SK-N-MC (cell line): ENCODE measurements at places on chromosomes 4 and X.

GRCh38 chr4:52195869-52196268 is 144.8 kb downstream of the SPATA18 start:
- DNase-seq: no peak

- DNase-seq: no peak
These were observed 16.8 kb downstream of the MUC7 start for GRCh38 chr4:70488748-70489147.

DNA sequence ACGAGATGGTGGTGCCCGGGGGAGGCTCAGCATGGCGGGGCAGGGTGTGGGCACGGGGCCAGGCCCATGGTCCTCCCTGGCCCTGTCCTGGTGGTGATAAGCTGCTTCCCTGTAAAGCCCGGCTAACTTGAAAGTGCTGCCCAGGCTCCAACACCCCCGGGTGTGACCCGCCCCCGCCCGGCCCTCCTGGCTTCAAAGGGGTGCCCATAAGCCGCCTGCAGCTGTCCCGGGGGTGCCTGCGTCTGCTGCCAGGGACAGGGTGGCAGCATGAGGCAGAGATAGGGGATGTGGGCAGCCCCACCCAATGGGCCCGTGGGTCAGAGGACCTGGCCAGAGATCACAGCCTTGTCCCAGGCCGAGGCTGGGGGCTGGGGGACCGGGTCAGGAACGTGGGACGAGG is 18.1 kb downstream of the FGFRL1 start:
- no peak for DNase-seq

DNA sequence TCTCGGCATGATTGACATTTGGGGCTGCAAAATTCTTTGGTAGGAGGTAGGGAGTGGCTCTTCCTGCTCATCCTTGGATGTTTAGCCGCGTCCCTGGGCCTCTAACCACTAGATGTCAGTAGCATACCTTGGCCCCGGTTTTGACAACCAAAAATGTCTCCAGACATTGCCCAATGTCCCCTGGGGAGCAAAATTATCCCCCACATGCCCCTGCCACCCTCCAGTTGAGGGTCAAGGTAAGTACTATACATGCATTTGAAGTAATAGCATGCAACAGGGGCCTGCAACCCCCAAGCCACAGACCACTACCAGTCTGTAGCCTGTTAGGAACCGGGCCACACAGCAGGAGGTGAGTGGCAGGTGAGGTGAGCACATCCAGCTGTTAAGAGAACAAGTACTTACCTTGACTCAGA is 17.6 kb upstream of the KIAA1210 start:
- no peak for DNase-seq

DNA sequence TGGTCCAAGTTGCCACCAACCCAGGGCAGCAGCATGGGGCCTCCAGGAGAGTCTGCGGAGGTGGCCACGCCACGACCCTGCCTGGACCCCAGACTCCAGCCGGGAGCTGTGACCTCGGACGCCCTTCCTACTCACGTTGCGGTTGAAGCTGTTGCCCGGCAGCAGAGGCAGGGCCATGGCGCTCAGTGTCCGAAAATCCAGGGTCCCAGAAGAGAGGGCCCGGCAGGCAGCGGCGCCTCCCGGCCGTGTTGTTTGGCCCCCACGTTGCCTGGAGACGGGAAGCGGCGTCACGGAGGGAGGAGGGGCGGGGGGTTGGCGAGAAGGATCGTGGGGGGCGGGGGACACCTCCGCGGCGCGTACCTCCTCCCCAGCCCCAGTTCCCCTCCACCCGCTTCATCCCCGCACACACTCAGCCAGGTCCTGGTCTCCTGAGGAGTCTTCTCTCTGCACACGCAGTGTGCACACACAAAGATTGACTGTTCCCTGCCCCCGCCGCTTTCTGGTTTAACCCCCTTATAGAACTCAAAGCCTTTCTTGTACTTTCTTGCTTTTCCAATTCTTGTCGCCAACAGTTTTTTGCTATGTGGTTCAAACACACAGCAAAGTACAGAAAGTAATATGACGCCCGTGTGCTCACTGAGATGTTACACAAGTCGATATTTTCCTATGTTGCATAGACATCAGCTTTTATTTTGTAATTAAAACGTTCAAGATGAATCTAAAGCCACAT is at the start of gene EFHC2:
TSS of gene EFHC2 (minus strand) at position 261 of the 730 bp plus-strand sequence. CDS start at position 177, 84 bp downstream.
- DNase-seq: no peak

DNA sequence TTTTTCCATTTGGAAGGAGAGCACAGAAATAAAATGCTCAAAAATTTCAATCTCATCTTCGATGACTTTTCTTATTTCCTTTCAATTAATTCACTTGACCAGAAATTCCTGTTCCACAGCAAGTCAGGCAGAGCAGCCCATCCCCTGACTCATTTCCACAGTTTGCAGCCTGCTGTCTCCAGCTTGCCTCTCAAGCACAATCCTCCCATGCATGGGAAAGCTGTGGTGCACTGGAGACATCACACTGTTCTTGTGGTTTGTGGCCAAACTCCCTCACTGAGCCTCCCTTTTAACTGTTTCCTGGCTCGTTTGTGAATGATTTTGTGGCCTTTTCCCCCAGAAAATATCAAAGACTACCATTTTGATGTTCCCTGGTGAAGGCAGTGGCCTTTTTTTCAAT is 114.0 kb upstream of the ENPEP start:
- peak; percentile 85 for DNase-seq

GRCh38 chrX:99078301-99078700 is 1331.8 kb downstream of the PCDH19 start:
- DNase-seq: no peak

- DNase-seq: no peak
These were observed 7.9 kb upstream of the CHRDL1 start for GRCh38 chrX:110803506-110803905.

GRCh38 chr4:80740375-80740774 is 290.1 kb upstream of the BMP3 start:
- no peak for DNase-seq

DNA sequence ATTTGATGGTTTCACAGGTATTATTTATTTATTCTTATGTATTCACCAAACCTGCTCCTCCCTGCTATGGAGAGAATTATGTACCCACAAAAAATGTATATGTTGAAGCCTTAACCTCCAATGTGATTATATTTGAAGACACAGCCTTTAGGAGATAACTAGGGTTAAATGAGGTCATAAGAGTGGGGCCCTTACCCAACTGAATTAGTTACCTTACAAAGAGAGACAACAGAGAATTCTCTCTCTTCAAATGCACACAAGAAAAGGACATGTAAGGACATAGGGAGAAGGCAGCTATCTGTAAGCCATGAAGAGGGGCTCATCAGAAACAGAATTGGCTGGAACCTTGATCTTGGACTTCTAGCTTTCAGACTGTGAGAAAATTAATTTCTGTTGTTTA is 44.0 kb downstream of the ZGRF1 start:
- no peak for DNase-seq

- DNase-seq: no peak
These were observed 213 bp downstream of the NFKB1 start for GRCh38 chr4:102501447-102501696.

GRCh38 chrX:149286940-149287349 is 218.2 kb downstream of the IDS start:
- DNase-seq: peak; percentile 6

GRCh38 chr4:76087007-76087769 is 12.7 kb downstream of the ART3 start:
- no peak for DNase-seq

DNA sequence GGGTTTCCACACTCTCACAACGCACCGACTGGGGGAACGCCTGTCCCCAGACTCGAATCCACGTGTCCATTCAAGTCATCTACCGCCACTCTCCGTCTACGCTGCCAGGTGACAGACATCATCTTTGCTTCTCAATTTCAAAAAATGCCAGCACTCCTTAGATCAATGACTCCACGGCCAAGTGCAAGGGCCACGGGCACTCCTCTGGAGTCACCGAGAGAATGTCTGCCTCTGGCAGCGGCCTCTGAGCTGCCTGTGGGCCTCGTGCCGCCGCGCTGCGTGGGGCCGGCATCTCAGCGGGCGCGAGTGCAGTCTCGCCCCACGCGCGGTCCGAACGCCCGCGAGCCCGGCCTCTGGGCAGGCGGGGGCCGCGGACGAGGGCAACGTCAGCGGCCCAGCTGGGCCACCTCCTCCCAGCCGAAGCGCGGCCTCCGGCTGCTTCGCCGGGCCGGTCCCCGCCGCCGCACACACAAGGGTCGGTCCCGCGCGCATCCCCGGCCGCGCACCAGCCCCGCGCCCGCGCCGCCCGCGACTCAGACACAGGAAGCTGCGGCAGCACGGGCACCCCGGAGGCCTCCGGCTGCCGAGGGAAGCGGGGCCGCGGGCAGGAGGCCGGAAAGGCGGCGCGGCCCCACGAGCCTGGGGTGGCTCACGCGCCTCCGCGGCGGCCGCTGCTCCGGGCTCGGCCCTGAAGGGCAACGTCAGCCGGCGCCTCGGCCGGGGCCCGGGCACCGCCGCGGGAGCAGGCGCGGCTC is 450 bp downstream of the ACSL1 start:
- DNase-seq: no peak

GRCh38 chrX:115940348-115940747 is 230.2 kb upstream of the AGTR2 start:
- no peak for DNase-seq

DNA sequence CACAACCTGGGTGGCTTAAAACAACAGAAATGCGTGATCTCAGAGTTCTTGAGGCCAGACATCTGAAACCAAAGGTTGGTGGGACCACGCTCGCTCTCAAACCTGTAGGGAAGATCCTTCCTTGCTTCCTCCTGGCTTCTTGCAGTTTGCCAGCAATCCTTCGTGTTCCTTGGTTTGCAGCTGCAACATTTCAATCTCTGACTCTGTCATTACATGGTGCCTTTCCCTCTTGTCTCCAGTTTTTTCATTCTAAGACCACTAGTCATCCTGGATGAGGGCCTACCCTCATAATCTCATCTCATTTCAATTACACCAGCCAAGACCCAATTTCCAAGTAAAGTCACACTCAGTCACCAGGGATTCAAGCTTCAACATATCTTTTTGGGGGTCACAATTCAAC is 388.0 kb downstream of the GPM6A start:
- DNase-seq: no peak

- no peak for DNase-seq
These were observed 179.9 kb downstream of the KCNIP4 start for GRCh38 chr4:21768349-21769310.

GRCh38 chr4:126838941-126839679 is 793.6 kb upstream of the INTU start:
- no peak for DNase-seq

DNA sequence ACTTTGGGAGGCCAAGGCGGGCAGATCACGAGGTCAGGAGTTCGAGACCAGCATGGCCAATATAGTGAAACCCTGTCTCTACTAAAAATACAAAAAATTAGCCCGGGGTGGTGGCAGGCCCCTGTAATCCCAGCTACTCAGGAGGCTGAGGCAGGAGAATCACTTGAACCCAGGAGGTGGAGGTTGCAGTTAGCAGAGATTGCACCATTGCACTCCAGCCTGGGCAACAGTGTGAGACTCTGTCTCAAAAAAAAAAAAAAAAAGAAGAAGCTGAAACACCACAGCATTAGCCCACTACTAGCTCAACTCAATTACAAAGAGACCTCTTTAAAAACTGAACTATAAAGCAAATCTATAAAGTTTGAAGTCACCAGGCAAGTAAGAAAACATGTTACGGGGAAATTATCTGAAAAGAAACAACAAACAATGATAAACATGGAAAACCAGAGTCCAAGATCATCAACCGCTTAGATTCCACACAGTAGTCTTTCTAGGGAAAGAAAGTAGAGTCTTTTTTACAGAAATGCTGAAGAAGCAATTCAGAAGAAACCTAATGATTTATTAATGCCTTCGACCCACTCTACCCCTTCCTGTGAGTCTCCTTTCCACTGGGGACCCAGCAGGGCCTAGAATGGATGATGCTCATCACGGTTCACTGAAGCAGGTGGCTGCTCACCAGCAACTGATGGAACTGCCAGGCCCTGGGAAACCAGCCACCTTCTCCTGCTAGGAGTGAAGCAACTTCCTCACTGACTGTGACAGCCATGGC is 6.6 kb downstream of the SAT1 start:
- DNase-seq: no peak

DNA sequence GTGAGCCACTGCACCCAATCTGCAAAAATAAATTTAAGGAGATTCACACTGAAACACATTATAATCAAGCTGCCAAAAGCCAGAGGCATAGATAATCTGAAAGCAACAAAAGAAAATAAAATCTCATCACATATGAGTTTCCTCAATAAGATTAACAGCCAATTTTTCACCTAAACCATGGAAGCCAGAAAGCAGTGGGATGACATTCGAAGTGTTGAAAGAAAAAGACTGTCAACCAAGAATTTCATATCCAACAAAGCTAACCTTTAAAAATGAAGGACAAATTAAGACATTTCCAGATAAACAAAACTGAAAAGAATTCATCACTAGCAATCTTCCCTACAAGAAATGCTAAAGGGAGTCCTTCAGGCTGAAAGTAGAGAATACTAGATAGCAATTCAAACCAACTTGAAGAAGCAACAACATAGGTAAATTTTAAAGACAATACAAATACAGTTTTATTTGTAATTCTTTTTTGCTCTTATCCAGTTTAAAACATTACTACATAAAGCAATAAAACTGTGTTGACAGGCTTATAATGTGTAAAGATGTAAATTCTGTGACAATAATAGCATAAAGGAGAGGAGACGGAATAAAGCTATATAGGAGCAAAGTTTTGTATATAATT is 23.1 kb upstream of the KLHL8 start:
- DNase-seq: no peak

DNA sequence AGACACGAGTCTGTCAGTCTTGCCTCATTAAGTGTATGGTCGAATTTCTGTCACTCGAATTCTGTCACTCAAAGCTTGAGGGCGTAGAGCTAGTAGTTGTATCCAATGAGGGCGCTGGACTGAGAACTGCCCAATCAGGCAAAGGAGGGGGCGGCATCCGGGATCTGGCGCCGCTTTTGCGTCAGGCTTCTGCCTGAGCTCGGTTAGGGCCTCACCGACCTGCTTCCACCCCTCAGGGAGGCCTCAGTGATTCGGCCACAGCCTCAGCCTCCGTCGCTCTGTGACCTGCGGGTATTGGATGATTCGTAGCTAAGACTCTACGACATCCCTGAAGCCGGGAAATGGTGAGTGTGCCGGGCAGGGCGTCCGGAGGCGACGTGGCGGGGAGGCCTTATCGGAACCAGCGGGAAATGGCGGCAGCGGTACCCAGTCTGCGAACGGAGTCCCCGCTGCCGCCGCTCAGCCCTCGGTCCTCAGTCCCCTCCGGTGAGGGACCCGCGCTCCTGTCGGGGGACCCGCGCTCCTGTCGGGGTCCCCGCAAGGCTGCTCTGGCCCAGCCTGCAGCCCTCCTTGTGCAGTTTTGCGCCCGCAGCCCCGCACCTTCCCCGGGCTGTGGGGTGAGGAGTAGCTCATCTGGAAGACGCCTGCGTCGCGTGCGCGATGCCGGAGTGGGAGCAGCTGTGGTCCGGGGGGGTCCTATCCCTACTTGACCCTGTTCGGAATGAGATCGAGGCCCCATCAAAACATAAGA is 88.3 kb downstream of the ZNF718 start:
- no peak for DNase-seq

- DNase-seq: no peak
These were observed 459.7 kb downstream of the MID1IP1 start for GRCh38 chrX:39260965-39261364.

GRCh38 chr4:55251896-55252295 is 94.1 kb upstream of the SRD5A3 start:
- DNase-seq: no peak

GRCh38 chr4:5338531-5338930 is 287.3 kb downstream of the STK32B start:
- DNase-seq: no peak
